NCI-H187 (cell line): ENCODE measurements at places on chromosomes 2 and 18.
A peak's percentile ranks its signal among the peaks of the same experiment; 100 is the strongest.

DNA sequence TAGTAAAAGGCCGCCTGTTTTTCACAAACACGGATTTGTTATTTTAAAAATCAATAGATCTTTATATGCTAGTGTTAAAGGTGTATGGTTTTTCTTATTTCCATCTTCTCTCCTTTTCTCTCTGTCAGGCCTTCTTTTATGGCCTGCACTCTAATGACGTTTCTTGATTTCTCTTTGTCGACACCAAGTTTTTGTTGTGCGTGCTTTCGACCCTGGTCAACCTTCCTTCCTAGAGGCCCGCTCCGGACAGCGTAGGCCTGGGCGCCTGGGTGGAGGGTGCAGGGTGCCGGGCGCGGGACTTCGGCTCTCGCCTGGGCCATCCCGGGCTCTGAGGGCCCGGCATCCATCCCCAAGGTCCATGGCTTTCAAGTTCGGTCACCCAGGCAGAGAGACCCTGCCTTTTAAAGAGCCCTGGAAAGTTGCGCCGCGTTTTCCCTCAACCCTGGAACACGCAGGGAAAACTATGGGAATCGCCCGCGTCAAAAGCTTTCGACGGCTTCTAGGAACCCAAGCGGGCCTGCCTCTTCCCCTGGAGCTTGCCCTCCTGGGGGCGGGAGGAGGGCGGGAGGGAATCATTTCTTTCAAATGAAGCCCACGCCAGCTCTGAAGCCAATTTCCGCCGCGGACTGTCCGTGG is 4.1 kb upstream of the SATB2 start:
- DNase-seq = no peak

- DNase-seq = no peak
These were observed 77.8 kb downstream of the ANTXR1 start for GRCh38 chr2:69090820-69091219.

DNA sequence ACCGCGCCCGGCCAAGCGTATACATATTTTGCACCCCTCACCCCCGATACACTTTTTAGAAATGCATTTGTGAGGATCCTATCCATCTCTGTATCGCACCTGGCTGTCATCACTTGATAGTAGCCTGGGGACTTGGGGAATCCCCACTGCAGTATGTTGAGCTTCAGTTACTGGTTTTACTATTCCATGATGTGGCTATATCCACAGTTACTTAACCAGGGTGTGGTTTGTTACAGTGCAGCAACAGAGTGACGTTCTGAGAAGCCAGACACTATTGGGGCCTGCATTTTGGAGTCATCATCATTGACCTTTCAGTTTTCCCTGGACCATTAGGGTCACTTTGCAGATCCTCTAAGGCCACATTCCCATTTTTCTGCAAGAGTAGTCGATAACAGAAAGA is 212.7 kb downstream of the AGAP1 start:
- no peak for DNase-seq

DNA sequence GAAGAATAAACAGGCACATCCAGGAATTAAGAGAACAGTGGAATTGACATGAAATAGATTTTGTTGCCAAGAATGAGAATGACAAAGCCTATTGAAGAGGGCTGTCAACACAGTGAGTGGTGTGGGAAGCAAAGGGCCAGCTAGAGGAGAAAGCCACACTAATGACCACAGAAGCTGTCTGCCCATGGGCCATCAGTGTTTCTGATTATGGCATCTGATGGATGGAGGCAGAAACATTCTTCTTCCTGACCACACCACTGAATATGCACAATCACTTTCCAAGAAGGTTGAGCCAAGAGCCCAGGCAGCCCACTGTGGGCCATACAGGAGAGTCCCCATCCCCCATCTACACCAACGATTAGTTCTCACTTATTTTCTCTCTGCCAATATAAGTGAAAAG is 146.0 kb upstream of the SH3BP4 start:
- no peak for DNase-seq

DNA sequence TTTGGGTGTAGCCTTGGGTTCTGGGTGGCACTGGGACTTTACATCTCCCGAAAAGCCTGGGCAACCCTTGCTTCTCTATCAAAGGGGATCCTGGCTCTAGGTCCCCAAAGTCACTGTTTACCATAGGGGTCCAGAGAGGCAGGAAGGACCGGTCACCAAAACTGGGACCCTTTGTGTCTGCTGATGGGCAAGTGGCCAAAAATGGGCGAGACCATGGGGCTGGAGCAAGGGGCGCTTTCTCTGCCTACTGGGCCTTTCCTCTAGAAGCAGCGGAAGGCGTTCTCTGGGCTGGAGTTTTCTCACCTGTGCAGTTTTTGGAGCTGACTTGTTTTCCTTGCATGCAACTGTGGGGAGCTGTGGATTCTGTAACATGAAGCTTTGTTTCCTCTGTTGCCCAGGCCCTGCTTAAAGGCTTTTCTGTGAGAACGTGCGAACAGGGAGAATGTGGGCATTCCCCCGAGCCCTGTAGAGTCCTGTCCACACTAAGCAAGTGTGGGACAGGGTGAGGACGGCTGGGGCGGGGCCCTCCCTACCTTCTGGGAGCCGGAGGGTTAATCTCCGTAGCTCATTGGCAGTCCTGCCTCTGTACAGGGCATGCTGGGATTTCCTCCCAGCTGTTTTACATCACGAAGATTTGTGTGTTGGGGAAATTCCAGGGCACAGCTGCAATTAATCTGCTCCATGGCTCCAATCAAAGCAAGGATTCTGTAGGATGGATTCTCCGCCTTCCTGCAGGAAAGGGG is 50.2 kb downstream of the TGOLN2 start:
- no peak for DNase-seq

DNA sequence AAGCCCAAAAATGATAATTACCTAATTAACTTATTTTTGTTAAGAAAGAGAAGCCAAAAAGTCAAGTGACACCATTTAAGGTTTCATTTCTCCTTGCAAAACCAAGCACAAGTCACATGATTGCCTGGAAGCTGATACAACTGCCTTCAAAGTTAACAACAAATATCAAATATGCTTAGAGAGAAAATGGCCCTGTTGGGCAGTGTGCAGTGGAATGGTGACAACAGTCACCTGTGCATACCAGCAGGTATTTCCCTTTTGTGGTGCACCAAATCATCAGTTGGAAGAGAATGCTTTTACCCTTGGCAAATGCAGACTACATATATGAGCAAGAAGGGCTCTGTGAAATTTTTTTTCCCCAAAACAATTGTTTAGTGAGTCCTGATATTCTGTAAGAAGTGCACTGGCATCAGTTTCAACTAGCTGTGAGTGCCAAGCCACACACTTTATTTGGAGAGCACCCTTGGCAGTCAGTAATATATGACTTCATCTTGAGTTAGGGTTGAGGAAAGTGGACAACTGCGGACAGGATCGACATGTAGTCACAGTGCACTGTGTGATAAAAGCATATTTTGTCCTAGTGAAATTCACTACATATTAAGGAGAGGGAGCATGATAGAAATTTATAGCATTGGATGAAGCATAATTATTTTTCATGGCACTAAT is 74.9 kb upstream of the DOCK10 start:
- DNase-seq = no peak

GRCh38 chr2:211373203-211373602 is 816.8 kb downstream of the CPS1 start:
- DNase-seq = no peak

DNA sequence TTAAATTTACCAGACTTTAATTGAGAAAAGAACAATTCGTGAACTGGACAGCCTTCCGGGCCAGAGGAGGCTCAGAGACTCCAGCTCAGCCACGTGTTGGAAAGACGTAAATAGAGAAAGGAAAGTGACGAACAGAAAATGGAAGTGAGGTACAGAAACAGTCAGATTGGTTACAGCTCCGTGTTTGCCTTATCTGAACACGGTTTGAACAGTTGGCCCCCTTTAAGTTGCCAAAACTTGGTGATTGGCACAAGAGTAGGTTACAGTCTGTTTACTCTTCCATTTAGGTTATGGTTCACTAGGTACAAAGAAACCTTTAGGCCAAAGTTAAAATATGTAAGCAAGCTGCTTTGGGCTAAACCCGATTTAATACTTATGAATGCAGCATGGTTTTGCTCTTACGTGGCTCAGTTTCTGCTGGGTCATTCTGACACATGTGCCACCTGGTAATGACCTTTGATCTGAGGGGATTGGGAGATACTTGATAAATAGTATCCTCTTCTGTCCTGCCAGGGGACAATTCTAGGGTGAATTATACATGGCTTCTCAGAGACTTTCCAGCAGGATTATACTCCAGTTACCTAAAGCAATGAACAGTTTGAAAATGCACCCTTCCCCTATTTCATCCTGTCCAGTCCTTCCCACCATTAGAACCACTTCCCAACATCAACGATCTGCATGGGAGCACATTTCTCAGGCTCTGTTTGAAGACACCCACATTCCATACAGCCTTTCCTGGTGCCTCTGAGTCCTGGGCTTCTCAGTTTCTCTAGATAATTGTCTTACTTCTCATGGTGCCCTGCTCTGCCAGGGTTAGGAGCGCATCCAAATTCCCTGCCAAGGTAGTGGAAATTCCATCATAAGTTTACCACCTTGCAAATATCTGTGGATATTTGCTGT is 65.1 kb upstream of the TGIF1 start:
- no peak for DNase-seq

GRCh38 chr2:159968279-159968900 is 94.0 kb downstream of the PLA2R1 start:
- DNase-seq = no peak

DNA sequence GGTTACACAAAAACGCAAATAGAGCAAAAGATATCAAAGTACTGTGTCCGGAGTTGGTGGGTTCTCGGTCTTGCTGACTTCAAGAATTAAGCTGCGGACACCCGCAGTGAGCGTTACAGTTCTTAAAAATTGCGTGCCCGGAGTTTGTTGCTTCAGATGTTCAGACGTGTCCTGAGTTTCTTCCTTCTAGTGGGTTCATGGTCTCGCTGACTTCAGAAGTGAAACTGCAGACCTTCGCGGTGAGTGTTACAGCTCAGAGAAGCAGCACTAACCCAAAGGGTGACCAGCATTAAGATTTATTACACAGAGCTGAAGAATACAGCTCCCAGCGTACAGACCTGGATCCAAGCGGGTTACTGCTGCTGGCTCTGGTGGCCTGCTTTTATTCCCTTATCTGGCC is 125.7 kb upstream of the TWIST2 start:
- no peak for DNase-seq

DNA sequence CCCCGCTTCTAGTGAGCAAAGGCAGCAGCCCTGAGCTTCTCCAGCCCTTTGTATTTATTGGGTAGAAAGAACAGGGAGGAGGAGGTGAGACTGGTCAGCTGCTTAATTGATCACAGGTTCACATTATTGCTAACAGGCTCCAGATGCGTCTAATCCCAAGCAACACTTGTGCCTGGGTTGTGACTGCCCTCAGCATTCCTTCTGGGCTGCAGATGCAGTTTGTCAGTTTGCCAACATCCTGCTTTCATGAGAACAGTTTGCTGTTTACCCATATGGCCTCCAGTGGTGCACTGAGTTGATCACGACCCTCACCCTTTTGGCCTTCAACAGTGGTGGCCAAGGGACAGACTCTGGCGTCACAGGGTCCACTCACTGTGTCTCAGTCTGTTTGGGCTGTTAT is 159.5 kb upstream of the ZNF516 start:
- no peak for DNase-seq

DNA sequence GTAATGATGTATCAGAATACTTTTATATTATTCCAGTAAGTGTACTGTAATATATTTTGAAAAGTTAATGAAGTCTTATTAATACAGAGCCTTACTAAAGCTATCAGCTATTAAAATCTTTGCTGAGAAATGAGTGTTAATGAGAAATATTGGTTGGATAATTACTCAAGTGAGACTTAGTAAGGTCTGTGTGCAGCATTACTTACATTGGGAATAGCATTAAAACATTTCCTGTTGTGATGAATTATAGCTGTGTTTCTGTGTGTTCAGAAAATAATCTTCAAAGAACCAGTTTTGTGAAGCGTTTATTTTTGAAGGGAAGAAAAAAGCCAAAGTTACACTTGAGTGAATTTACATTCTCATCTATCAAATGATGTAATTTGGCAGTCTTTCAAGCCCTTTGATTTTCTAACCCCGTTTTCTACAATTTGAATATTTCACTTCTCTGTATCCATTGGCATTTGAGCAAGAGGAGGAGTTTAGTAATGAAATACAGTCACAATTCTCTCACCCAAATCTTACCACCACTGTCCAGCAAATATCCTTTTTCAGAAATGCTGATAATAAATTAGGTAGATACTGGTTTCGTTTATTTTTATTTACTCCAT is 123.5 kb upstream of the BOD1L2 start:
- no peak for DNase-seq

- DNase-seq = no peak
These were observed 245.1 kb upstream of the APCDD1 start for GRCh38 chr18:10209302-10209701.

DNA sequence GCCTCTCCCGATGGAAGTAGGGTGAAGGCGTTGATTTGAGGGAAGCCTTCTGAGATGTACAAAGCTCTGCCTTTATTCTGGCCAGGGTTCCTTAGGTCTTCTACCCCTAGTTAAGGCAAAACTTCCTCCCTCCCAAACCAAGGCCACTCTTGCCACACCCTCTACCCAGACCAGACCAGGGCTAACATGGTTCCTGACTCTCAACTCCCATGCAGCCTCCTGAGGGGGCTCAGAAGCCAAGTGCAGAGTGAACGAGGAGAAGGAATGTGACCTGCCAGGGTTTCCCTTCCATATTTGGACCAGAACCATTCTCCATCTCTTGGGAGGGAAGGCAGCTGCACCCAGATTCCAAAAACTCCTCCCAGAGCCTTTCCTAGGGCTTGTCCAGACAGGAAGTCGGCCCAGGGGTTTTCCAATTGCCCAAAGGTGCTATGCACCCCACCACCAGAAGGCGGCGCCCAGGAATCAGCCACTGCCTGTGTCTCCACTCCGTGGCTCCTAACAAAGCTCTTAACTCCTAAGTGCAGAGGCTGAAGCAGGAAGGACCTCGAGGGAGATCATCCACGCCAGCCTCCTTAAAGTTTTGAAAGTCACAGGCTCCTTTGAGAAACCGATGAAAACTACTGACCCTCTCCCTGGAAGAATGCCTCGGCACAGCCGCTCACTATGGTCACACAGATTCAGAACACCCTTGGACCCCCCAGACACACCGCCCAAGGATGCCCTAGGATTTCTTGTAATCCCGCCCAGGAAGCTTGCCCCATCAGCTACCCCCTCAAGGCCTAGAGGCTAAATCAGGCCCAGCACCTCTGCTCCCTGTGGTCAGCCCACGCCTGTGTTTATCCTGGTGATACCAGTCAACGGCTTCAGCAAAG is 157.8 kb downstream of the SMAD2 start:
- DNase-seq = peak; percentile 18

DNA sequence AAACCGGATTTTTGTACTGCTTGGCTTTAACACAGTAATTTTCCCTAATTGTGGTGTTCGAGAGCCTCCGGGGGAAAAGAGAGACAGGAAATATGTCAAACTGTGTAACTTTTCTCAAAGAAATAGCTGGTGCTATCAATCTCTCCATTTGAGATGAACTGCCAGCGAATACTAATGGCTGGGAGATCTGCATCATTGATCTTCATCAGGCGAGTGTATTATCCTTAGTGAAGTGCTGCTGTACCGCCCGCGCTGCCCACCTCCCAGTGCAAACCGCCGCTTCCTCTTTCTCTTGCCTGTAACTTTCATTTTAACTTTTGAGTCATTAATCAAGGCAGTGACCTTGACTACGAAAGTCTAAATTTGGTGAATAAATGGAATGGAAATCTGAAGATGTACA is 246.1 kb upstream of the ST6GAL2 start:
- DNase-seq = no peak

- no peak for DNase-seq
These were observed 134.1 kb upstream of the MC4R start for GRCh38 chr18:60506682-60507081.
